Endothelial cell of umbilical vein (primary cell): ENCODE measurements at places on chromosomes 11 and 22. TPM values are rescaled to one million over a fixed set of nuclear protein-coding genes. Genes with fewer than 3 reads are reported as not detected.

ART1 gene
- polyA plus RNA-seq: not detected in 2 replicates

POU2F3 gene
- 0.06 and 0.08 TPM in 2 replicates for polyA plus RNA-seq

THY1 gene
- 1.4 and 3.1 TPM in 2 replicates for polyA plus RNA-seq

SEC14L6 gene
- 0.04 and 0.11 TPM in 2 replicates for polyA plus RNA-seq

RIC3 gene
- not detected in 2 replicates for polyA plus RNA-seq

TESMIN gene
- 1.7 and 1.8 TPM in 2 replicates for polyA plus RNA-seq

BLID gene
- polyA plus RNA-seq: 0.12 TPM in 1 of 2 replicates, not detected in the other

CREBZF gene
- polyA plus RNA-seq: 12.8 and 15.5 TPM in 2 replicates

FAM227A gene
- 0.49 and 0.58 TPM in 2 replicates for polyA plus RNA-seq

TTC36 gene
- polyA plus RNA-seq: 0.29 TPM in 1 of 2 replicates, not detected in the other

GRAMD1B gene
- polyA plus RNA-seq: 4.5 and 5.1 TPM in 2 replicates

GRCh38 chr11:69153661-69154060 lies 2.1 kb upstream of the SMIM38 start:
- no peaks in the 10 kb centered on the region for H3K36me3 ChIP-seq
- H3K27me3 ChIP-seq: peaks cover 6% of the 10 kb centered on the region
- H3K4me1 ChIP-seq: no peaks in the 10 kb centered on the region
- H3K4me3 ChIP-seq: no peak overlapping the region
- H3K27ac ChIP-seq: no peak overlapping the region
- DNase-seq: no peak

DNA sequence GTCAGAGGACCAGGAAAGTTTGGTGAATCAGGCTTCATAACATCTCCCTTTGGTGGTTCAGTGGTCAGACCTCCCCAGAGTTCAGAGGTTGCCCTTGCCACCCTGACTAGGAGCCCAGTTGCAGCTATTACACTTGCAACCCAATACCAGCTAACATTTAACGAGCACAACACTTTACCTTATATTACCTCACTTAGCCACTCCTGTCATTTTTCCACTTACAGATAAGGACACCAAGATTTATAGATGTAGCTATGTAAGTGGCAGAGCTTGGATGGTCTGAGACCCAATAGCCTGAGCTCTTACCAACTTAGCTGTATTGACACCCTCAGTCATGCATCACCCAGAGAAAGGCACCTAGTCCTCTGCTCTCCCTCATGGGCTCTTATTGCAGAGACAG lies 234.7 kb downstream of the INSC start:
- no peak overlapping the region for H3K27ac ChIP-seq
- DNase-seq: no peak
- H3K36me3 ChIP-seq: no peaks in the 10 kb centered on the region
- H3K27me3 ChIP-seq: no peaks in the 10 kb centered on the region
- H3K4me3 ChIP-seq: no peak overlapping the region
- no peaks in the 10 kb centered on the region for H3K4me1 ChIP-seq

GRCh38 chr11:63919267-63920125 lies 2.5 kb upstream of the RCOR2 start:
- no peak for DNase-seq
- H3K36me3 ChIP-seq: no peaks in the 10 kb centered on the region
- peaks cover 2% of the 10 kb centered on the region for H3K27me3 ChIP-seq
- no peak overlapping the region for H3K4me3 ChIP-seq
- no peak overlapping the region for H3K27ac ChIP-seq
- peaks cover 7% of the 10 kb centered on the region for H3K4me1 ChIP-seq

DNA sequence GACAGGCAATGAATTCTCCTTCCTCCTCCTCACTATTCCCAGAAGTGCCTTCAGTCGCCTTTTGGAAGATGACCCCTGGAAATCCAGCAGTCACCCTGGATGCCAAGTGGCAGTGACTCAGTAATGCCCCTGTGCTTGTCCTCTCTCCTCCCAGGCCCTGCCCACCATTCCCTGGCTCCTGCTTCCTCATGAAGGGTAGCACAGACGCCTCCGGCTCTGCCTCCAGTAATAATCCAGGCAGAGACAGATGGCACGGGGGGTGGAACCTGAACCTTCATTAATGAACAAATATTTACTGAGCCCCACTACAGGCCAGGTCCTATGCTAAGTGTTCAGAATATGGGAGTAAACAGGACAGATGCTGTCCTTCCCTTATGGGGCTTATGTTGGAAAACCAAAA lies 23.2 kb downstream of the SYT13 start:
- DNase-seq: no peak
- no peaks in the 10 kb centered on the region for H3K27me3 ChIP-seq
- H3K4me3 ChIP-seq: no peak overlapping the region
- no peak overlapping the region for H3K27ac ChIP-seq

- no peaks in the 10 kb centered on the region for H3K4me1 ChIP-seq
- DNase-seq: no peak
- H3K4me3 ChIP-seq: no peak overlapping the region
- no peak overlapping the region for H3K27ac ChIP-seq
Observed at GRCh38 chr11:120134106-120134930, 3.6 kb downstream of the TRIM29 start.

GRCh38 chr22:17890245-17890671 lies 116.0 kb upstream of the BID start:
- H3K4me1 ChIP-seq: no peaks in the 10 kb centered on the region
- no peak overlapping the region for H3K27ac ChIP-seq
- no peaks in the 10 kb centered on the region for H3K27me3 ChIP-seq
- no peak overlapping the region for H3K4me3 ChIP-seq
- no peak for DNase-seq
- H3K36me3 ChIP-seq: peaks cover 6% of the 10 kb centered on the region

GRCh38 chr11:95307286-95307685 lies 76.3 kb upstream of the SESN3 start:
- no peak for DNase-seq
- H3K4me3 ChIP-seq: no peak overlapping the region
- no peaks in the 10 kb centered on the region for H3K4me1 ChIP-seq
- H3K36me3 ChIP-seq: no peaks in the 10 kb centered on the region

- no peak overlapping the region for H3K27ac ChIP-seq
- no peak for DNase-seq
- H3K36me3 ChIP-seq: no peaks in the 10 kb centered on the region
- H3K27me3 ChIP-seq: no peaks in the 10 kb centered on the region
- peaks cover 15% of the 10 kb centered on the region for H3K4me1 ChIP-seq
Observed at GRCh38 chr11:73379189-73379880, 3.1 kb downstream of the RELT start.

GRCh38 chr22:36204001-36204631 lies 2.5 kb upstream of the APOL4 start:
- peaks cover 4% of the 10 kb centered on the region for H3K4me1 ChIP-seq
- DNase-seq: no peak
- H3K4me3 ChIP-seq: no peak overlapping the region
- no peaks in the 10 kb centered on the region for H3K36me3 ChIP-seq
- peaks cover 15% of the 10 kb centered on the region for H3K27me3 ChIP-seq

DNA sequence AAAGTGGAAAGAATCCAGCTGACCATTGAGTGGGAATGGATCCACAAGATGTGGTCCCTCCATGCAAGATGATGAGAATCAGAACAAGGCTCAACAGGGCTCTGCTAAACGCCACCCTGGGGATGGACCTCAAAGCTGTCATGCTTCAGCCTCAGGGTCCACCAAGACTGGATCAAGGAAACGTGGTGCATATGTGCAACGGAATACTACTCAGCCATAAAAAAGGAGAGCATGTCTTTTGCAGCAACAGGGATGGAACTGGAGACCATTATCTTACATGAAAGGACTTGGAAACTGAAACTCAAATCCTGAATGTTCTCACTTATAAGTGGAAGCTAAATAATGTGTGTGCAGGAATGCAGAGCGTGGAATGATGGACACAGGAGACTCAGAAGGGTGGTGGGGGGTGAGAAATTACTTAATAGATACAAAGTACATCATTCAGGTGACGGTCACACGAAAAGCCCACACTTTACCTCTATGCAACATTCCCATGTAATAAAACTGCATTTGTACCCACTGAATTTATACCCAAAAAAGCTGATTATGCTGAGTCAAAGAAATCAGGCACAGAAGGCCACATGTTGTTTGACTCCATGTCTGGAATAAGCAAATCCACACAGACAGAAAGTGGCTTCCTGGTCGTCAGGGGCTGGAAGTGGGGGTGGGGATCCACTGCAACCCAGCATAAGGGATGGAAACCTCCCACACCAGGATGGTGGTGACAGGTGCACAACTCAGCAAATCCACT lies 116.1 kb downstream of the SHANK2 start:
- no peaks in the 10 kb centered on the region for H3K4me1 ChIP-seq
- no peaks in the 10 kb centered on the region for H3K36me3 ChIP-seq
- H3K27me3 ChIP-seq: no peaks in the 10 kb centered on the region
- no peak for DNase-seq

- H3K27ac ChIP-seq: no peak overlapping the region
- DNase-seq: no peak
- H3K4me3 ChIP-seq: no peak overlapping the region
- no peaks in the 10 kb centered on the region for H3K36me3 ChIP-seq
- peaks cover 9% of the 10 kb centered on the region for H3K4me1 ChIP-seq
Observed at GRCh38 chr11:1075341-1075911, 752 bp downstream of the MUC2 start.

DNA sequence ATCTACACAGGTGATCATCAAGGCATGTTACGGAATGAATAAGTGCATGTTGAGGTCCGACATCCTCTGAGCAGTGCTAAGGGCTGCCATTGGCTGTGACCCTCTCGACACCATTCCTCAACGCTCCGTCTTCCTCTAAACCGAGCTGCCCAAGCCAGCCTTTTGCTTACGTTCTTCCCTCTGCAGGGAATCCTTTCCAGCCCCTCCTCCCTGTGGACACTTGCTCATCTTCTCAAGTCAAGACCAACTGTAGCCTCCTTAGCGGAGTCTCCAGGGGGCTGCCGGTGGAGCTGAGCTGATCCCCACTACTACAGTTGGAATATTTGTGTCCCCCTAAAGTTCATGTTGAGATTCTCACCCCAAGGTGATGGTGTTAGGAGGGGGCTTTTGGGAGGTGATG lies 781.0 kb downstream of the TBC1D22A start:
- H3K27ac ChIP-seq: no peak overlapping the region
- DNase-seq: no peak
- no peaks in the 10 kb centered on the region for H3K27me3 ChIP-seq
- no peak overlapping the region for H3K4me3 ChIP-seq

DNA sequence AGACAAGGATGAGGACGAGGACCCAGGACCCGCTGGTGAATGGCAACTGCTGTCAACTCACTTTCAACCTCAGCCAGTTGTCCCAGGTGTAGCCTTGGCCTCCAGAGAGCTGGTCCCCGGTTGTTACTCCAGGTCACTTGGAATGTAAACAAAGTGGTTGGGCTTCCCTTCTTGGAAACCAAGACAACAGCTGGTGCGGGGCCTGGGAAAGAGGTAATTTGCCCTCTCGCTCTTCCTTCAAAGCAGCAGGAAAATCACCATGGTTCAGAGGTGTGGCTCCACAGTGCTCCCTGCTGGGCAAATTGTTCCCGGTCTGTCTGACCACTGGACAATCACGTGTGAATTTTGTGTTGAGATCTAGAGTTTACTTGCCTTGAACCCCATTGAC lies 15.0 kb downstream of the SLC1A2 start:
- DNase-seq: peak; percentile 25
- H3K27me3 ChIP-seq: peaks cover 19% of the 10 kb centered on the region
- no peak overlapping the region for H3K4me3 ChIP-seq
- H3K27ac ChIP-seq: no peak overlapping the region
- H3K4me1 ChIP-seq: no peaks in the 10 kb centered on the region
- no peaks in the 10 kb centered on the region for H3K36me3 ChIP-seq

- H3K27me3 ChIP-seq: peaks cover 1% of the 10 kb centered on the region
- DNase-seq: no peak
- H3K4me3 ChIP-seq: no peak overlapping the region
- no peak overlapping the region for H3K27ac ChIP-seq
- H3K4me1 ChIP-seq: no peaks in the 10 kb centered on the region
Observed at GRCh38 chr11:75733431-75734107, 15.9 kb downstream of the MOGAT2 start.
